SJSA1 (cell line): ENCODE measurements at places on chromosomes 13 and 19.

GRCh38 chr19:12090807-12091206 lies 26.3 kb downstream of the ZNF844 start:
- 0 out of 2 replicates have a peak, but pooled peaks cover 2% of the 10 kb centered on the region for H3K36me3 ChIP-seq
- H3K4me3 ChIP-seq = no peak overlapping the region
- no peak overlapping the region for H3K27ac ChIP-seq
- no peaks in the 10 kb centered on the region for H3K4me1 ChIP-seq

- no peaks in the 10 kb centered on the region; the same call in 1 of the 2 replicates for H3K27me3 ChIP-seq
- H3K36me3 ChIP-seq = no peaks in the 10 kb centered on the region
- no peaks in the 10 kb centered on the region for H3K4me1 ChIP-seq
- no peak overlapping the region for H3K4me3 ChIP-seq
- DNase-seq = no peak
Observed at GRCh38 chr13:79647533-79647932, 166.6 kb downstream of the NDFIP2 start.

DNA sequence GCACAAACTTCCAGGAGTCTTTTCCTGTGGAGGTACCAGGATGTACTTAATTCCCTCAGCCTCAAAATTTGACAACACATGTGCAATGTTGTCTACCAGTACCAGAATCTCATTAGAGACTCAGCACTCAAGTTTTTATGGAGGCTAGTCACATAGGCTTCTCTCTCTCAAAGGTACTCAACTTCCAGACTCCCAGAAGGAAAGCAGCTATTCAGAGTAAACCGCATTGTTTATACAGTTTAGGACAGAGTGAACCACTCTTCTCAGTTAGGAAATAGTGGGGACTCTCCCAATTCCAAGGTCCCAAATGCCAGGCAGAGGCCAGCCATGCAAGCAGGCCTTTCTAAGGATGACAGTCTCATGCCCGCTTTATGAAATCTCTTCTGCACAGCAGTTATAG lies 8.5 kb upstream of the C1QTNF9B start:
- H3K27ac ChIP-seq = no peak overlapping the region
- DNase-seq = no peak
- H3K4me3 ChIP-seq = no peak overlapping the region
- no peaks in the 10 kb centered on the region for H3K27me3 ChIP-seq
- H3K36me3 ChIP-seq = no peaks in the 10 kb centered on the region

DNA sequence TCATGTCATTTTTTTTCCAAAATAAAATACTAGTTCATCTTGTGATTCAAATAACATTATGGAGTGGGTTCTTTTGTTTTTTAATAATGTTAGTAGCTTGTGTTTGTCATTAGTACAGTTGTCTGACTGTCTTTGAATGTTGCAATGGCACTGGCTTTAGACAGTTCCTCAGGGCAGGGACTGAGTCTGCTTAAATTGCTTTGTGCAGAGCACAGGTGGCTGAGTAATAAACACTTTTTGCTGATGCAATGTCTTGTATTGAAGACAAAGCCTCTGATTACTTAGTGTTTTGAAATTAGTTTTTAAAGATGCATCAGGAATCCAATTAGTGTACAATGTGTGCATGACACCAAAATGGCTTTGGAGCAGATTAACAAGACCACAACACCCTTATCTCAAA lies 88.7 kb upstream of the PCDH9 start:
- H3K27me3 ChIP-seq = no peaks in the 10 kb centered on the region
- no peaks in the 10 kb centered on the region for H3K4me1 ChIP-seq
- H3K4me3 ChIP-seq = no peak overlapping the region
- no peak overlapping the region for H3K27ac ChIP-seq
- H3K36me3 ChIP-seq = no peaks in the 10 kb centered on the region

DNA sequence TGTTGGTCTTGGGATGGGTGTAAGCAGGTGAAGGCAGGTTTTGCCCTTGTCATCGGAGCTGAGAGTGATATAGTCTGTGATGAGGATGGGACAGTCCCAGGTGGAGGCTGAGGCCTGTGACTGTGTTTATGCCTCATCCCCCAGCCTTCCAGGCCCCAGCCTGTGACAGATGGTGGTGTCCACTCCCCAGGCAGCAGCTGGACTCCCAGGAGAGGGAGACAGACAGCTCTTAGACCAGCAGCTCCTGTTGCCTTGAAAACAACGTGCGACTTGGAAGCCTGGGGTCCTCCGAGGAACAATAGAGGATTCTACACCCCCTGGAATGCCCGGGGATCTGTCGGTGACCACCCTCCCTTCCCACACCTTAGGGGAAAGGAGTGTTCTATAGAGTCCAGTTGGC lies 63.8 kb downstream of the CHST8 start:
- H3K27ac ChIP-seq = no peak overlapping the region
- H3K36me3 ChIP-seq = no peaks in the 10 kb centered on the region
- H3K4me1 ChIP-seq = no peaks in the 10 kb centered on the region
- H3K4me3 ChIP-seq = no peak overlapping the region
- no peak for DNase-seq

DNA sequence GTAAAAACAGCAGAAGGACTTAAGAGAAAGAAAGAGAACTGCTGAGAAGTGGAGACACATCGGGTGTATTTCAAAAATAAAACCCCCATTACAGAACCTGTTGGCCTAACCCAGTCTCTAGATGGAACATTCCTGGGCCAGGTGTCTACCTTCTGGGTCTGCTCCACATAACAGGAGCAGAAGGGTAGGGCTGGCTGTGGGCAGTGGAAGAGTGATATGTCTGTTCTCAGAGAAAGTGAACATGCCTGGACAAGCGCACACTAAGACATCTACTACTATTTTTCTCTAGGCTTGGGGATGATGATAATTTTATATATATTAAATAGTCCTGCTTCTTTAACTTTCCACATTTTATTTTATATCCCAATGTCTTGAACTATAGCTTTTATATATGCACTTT lies 267.1 kb downstream of the TBC1D4 start:
- 0 out of 2 replicates have a peak, but pooled peaks cover 5% of the 10 kb centered on the region for H3K27me3 ChIP-seq
- no peaks in the 10 kb centered on the region for H3K36me3 ChIP-seq
- DNase-seq = no peak

GRCh38 chr13:59885076-59885475 lies 278.7 kb downstream of the DIAPH3 start:
- no peaks in the 10 kb centered on the region for H3K27me3 ChIP-seq
- H3K36me3 ChIP-seq = 0 out of 2 replicates have a peak, but pooled peaks cover 6% of the 10 kb centered on the region
- H3K27ac ChIP-seq = no peak overlapping the region
- 0 out of 2 replicates have a peak, but pooled peaks cover 3% of the 10 kb centered on the region for H3K4me1 ChIP-seq
- H3K4me3 ChIP-seq = no peak overlapping the region
- no peak for DNase-seq

GRCh38 chr13:107669391-107669993 lies 545.8 kb downstream of the LIG4 start:
- DNase-seq = no peak
- no peak overlapping the region for H3K27ac ChIP-seq
- no peaks in the 10 kb centered on the region for H3K36me3 ChIP-seq
- H3K4me3 ChIP-seq = no peak overlapping the region
- no peaks in the 10 kb centered on the region for H3K4me1 ChIP-seq

DNA sequence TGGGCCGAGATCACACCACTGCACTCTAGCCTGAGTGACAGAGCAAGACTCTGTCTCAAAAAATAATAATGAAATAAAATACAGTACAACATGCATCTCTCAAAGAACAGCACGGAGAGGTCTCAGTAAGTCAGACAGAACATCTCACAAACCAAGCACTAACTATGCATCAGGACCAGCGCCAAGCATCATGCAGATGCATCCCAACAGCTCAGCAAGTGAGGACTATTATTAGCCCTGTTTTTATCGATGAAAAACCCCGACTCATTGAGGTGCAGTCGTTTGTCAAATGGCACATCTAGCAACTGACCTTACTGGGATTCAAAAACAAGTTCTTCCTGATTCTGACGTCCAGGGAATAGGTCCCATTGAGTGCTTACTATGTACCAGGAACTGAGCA lies 3.8 kb downstream of the C19orf47 start:
- DNase-seq = no peak
- no peaks in the 10 kb centered on the region for H3K27me3 ChIP-seq
- H3K4me1 ChIP-seq = peaks cover 7% of the 10 kb centered on the region

- no peaks in the 10 kb centered on the region for H3K36me3 ChIP-seq
- DNase-seq = peak; percentile 69
- H3K27me3 ChIP-seq = no peaks in the 10 kb centered on the region
- H3K4me3 ChIP-seq = no peak overlapping the region
- H3K27ac ChIP-seq = peak overlapping the region; percentile 68
Observed at GRCh38 chr13:100887729-100888151, 213.1 kb upstream of the TMTC4 start.

DNA sequence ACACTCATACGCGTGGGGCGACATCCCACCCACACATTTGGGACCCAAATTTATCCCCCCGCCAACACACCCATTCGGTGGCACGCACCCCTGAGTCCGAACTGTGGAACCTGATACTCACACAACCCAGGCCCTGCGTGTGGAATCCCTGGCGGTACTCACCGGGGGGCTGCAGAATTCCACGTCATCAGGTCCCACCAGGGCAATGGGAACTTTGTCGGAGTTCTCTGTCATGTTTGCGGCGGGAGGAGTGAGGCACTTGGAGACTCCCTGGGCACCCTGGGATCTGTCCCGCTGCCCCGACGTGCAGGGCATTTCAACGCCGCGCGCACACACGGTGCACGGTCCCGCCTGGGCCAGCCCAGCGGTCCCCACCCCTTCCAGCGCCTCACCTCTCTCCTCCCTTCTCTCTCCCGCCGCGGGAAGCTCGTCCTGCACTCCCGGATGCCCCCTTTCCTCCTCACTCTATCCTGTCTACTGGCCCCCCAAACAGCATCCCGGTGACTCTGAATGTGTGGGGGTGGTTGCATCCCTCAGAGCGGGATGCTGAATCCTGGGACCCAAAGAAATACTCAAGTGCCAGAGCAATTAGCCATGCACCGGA lies at the start of gene CNMD:
Gene CNMD (minus strand): TSS at position 353 of the 604 bp plus-strand sequence. CDS start 119 bp downstream, at position 234.
- H3K4me3 ChIP-seq = no peak within 1 kb of the TSS
- H3K36me3 ChIP-seq = no peaks in the 10 kb centered on the region
- no peak within 1 kb of the TSS for H3K27ac ChIP-seq
- H3K27me3 ChIP-seq = no peaks in the 10 kb centered on the region

- no peak overlapping the region for H3K4me3 ChIP-seq
- H3K27ac ChIP-seq = no peak overlapping the region
- no peaks in the 10 kb centered on the region; the same call in 1 of the 2 replicates for H3K36me3 ChIP-seq
- DNase-seq = no peak
- H3K27me3 ChIP-seq = no peaks in the 10 kb centered on the region
- H3K4me1 ChIP-seq = peaks cover 8% of the 10 kb centered on the region
Observed at GRCh38 chr19:33429891-33430673, 56.6 kb downstream of the CEBPG start.

DNA sequence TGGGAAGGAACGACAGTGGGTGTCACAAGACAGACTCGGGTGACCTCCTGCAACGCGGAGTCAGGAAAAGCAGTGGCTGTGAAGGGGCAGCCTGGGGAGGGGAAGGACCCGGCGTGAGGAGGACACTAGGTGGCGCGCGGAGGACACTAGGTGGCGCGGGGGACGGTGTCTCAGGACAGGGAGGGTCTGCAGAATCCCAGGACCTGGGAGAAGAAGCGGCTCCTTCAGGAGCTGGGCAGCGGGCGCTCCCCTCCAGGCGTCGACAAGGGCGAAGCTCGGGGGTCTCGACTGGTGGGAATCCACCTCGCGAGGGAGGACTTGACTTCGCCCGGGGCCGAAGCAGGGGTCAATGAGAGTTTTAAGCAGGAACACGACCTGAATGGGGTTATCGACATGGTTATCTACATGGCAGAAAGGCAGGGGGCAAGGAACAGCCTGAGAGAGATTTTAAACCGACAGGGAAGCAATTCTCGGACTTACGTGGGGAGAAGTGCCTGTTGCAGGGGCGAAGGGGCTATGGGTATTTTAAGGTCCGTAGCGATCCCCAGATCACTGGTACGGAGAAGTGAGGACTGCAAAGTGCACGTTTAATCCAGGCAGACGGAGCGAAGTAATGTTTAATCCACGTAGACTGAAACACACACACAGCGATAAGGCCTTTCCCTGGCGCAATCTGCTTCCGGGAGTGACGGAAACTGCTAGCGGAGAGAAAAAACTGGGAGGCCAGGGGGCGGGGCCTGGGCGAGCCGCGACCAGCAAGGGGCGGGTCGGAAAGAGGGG lies at the start of gene ZNF616:
Gene ZNF616 (minus strand): TSS at position 687 of the 780 bp plus-strand sequence. CDS start 9,426 bp downstream, outside the sequence.
- H3K4me1 ChIP-seq = peaks cover 5% of the 10 kb centered on the region; the same call in 1 of the 2 replicates
- peak within 1 kb of the TSS; percentile 47 for H3K27ac ChIP-seq
- H3K36me3 ChIP-seq = 0 out of 2 replicates have a peak, but pooled peaks cover 3% of the 10 kb centered on the region
- H3K4me3 ChIP-seq = peak within 1 kb of the TSS; percentile 51
- H3K27me3 ChIP-seq = no peaks in the 10 kb centered on the region
- peak; percentile 88 for DNase-seq

DNA sequence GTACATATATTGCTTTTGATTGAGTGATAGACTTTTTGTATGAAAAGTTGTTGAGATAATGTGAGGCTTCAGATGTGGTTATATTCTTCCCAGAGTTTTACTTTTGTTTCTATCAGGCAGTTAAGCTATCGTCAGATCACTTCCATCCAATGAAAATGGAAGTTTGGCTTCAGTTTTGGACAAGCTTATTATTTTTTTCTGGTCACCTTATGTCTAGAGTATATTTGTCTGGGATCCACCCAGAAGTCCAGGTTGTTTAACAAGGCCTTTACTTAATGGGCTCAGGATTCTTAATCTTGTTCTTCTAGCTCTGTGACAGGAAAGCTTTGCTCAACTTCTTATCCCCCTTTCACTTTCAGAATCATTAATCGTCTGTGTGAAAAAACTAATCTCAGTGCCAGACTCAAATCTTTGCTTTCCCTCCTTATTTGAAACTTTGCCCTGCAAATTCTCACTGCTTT lies 150.9 kb downstream of the PDS5B start:
- H3K27me3 ChIP-seq = no peaks in the 10 kb centered on the region
- no peaks in the 10 kb centered on the region for H3K36me3 ChIP-seq
- peaks cover 10% of the 10 kb centered on the region; the same call in 1 of the 2 replicates for H3K4me1 ChIP-seq
- peak overlapping the region; percentile 24 for H3K4me3 ChIP-seq
- no peak for DNase-seq

DNA sequence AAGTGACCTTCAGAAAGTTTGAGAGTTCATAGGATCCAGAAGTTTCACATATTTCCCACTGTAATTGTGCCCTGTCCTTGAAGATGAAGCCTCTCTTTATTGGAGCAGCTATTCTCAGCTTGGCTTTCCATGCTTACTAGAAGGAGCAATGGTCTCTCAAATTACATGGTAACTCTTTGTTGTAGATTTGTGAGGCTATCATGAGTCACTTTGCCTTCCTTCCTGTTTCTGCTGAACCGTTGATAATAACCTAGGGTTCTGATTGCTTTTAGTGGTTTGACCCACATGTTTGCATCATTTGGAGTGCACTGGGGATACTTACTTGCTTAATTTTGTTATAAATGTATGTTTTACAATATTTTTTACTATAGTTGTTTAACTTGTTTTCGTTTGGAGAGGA lies 772.9 kb upstream of the SLITRK6 start:
- H3K27me3 ChIP-seq = no peaks in the 10 kb centered on the region
- no peaks in the 10 kb centered on the region for H3K36me3 ChIP-seq
- no peak for DNase-seq
- no peak overlapping the region for H3K27ac ChIP-seq

- no peak overlapping the region for H3K4me3 ChIP-seq
- no peak overlapping the region for H3K27ac ChIP-seq
- no peaks in the 10 kb centered on the region for H3K36me3 ChIP-seq
Observed at GRCh38 chr19:38781058-38781457, 7.7 kb upstream of the LGALS7 start.
